ENCODE measurements at places on chromosomes 3 and 15. TPM values are rescaled to one million over a fixed set of nuclear protein-coding genes. Genes with fewer than 3 reads are reported as not detected.

Gene COX5A
- 354 TPM for total RNA-seq

Gene CD200R1
- not detected for total RNA-seq

Gene TUSC7
- not detected for total RNA-seq

DNA sequence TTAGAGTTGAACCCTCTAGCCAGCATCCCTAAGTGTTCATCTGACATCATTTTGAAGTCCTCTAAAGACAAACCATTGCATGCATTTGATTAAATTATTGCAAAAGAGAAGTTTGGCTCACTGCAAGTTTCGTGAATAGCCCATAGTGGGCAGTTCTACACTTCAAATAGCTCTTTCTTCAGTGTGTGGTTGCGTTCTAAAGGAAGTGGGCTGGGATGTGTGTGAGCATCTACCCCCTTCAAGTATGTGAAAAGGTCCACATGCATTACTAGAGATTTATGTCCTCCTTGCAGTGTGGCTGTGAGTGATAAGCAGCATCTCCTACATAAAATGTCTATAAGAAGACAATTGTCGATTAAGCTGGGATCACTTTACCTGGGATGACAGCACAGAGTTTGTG is 54.6 kb downstream of the SST start:
- H3K27me3 ChIP-seq: no peaks in the 10 kb centered on the region
- no peaks in the 10 kb centered on the region for H3K36me3 ChIP-seq
- no peak overlapping the region for H3K4me3 ChIP-seq
- no peak overlapping the region for H3K27ac ChIP-seq

Gene NANOGP8
- total RNA-seq: not detected

Gene ZPLD1
- 0.17 TPM for total RNA-seq

GRCh38 chr3:31483776-31484175 is 48.9 kb upstream of the STT3B start:
- H3K27me3 ChIP-seq: no peaks in the 10 kb centered on the region
- no peak overlapping the region for H3K4me3 ChIP-seq
- no peaks in the 10 kb centered on the region for H3K4me1 ChIP-seq
- H3K36me3 ChIP-seq: no peaks in the 10 kb centered on the region

DNA sequence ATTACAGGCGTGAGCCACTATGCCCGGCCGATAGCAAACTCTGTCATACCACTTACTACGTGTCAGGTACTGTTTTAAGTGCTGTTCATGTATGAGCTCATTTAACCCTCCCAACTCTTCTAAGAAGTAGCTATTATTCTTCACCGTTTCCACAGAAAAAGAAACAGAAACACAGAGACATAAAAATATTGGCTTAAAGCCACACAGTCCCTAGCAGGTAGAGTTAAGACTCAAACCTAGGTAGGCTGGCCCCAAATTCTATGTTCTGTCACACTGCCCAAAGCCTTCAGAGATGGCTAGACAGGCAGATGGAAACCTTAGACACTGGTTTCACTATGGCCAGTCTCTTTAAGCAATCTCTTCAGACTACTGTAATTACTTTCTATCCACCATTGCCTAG is 149.8 kb upstream of the KCNMB2 start:
- no peak overlapping the region for H3K4me3 ChIP-seq
- H3K36me3 ChIP-seq: no peaks in the 10 kb centered on the region
- H3K4me1 ChIP-seq: peaks cover 14% of the 10 kb centered on the region
- H3K27me3 ChIP-seq: no peaks in the 10 kb centered on the region
- DNase-seq: no peak

Gene RARB
- 0.44 TPM for total RNA-seq

GRCh38 chr3:187255314-187255713 is 36.2 kb downstream of the MASP1 start:
- H3K4me3 ChIP-seq: no peak overlapping the region
- H3K4me1 ChIP-seq: no peaks in the 10 kb centered on the region
- DNase-seq: no peak
- no peaks in the 10 kb centered on the region for H3K27me3 ChIP-seq

DNA sequence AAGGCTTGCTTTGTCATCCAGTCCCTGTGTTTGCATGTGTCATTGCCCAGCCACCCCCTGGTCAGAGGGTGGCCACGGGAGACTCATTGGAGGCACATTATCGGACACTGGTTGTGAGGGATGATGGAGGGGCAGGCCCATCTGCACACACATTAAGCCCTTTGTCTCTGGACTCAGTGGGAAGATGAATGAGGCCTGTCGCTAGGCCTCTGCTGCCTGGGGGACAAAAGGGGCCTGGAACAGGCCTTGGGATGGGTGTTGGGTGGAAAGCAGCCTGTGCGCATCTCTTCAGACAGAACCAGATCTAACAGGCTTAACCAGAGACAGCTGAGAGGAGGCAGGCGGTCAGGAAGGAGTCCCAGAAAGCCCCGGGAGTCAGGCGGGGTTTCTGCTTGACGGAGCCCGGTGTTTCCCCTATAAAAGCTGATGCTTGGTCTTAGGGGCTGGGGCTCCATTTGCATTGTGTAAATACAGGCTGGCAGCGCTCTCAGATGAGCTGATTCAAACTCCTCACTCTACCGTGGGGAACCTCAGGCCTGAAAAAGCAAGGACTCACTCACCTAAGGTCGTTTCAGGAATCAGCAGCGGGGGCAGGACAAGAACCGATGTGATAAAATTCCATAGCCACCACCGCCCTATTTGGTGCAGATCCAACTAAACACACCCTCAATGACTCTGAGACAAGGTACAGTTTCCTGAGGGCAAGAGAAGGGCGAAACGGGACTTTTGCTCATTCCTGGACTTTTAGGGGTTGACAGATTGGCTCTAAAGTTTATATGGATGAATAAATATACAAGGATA is 17.1 kb upstream of the SKIC8 start:
- H3K4me3 ChIP-seq: no peak overlapping the region
- H3K36me3 ChIP-seq: no peaks in the 10 kb centered on the region
- H3K27me3 ChIP-seq: no peaks in the 10 kb centered on the region
- DNase-seq: peak; percentile 28

GRCh38 chr3:50323614-50324199 is 1.2 kb upstream of the HYAL2 start:
- H3K27ac ChIP-seq: no peak overlapping the region
- H3K27me3 ChIP-seq: no peaks in the 10 kb centered on the region
- H3K4me1 ChIP-seq: peaks cover 3% of the 10 kb centered on the region
- DNase-seq: no peak
- H3K4me3 ChIP-seq: no peak overlapping the region

DNA sequence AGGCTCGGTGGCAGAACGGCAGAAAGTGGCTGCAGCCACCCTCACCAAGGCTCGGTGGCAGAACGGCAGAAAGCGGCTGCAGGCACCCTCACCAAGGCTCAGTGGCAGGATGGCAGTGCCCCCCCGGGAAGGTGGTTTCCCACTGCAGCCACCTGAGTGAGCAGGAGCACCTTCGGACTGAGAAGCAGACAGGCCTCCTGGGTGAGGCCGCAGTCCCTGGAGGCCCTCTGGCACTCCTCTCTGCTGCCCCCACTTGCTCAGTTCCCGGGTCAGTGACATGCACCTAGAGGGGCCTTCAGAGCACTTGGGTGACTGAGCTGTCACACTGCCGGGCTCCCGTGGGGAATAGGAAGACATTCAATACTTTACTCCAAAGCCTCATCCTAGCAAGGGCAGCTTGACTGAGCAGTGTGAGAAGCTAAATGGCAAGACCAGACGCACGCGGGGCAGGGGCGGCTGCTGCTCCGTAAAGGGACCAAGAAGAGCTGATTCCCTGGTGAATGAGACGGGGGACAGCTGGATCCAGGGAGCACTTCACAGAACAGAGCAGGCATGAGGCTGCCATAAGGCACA is 62.7 kb downstream of the PCSK6 start:
- no peak overlapping the region for H3K27ac ChIP-seq
- no peaks in the 10 kb centered on the region for H3K27me3 ChIP-seq
- H3K4me3 ChIP-seq: no peak overlapping the region
- H3K4me1 ChIP-seq: no peaks in the 10 kb centered on the region
- no peak for DNase-seq

DNA sequence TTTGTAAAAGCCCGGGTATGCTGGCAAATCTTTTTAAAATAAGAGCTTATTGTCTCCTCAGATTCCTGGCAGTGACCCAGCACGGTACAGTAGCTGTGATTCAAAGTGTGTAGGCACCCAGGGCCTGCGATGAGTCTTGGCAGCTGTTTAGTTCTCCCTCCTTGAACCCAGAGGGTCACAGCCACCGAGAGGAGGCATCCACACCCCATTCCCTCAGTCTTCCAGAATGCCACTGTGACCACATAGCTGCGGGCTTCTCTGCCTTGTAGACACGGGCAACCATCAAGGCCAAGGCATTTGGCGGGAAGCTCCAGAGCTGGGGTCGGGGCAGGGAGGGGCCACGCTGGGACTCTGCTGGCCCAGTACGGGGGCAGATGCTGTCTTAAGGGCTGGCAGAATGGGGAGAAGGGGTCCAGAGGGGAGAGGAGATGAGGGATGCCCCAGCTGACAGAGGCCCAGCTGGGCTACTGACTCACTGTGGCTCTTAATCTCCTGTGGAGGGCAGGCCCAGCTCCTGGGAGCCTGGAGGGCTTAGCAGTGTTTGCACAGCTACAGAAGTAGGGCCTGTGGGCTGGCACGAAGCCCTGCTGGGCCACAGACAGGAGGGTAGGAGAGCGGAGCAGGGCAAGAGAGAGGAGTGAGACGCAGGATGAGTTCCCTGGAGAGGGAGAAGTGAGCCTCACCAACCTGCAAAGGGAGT is 68.8 kb upstream of the DLG1 start:
- H3K4me1 ChIP-seq: peaks cover 23% of the 10 kb centered on the region
- no peak overlapping the region for H3K4me3 ChIP-seq
- DNase-seq: peak; percentile 54
- no peaks in the 10 kb centered on the region for H3K27me3 ChIP-seq
- H3K27ac ChIP-seq: no peak overlapping the region

GRCh38 chr3:71304684-71305083 is 278.8 kb downstream of the FOXP1 start:
- peak overlapping the region; percentile 41 for H3K4me3 ChIP-seq
- no peaks in the 10 kb centered on the region for H3K36me3 ChIP-seq
- peak overlapping the region; percentile 88 for H3K27ac ChIP-seq
- peaks cover 42% of the 10 kb centered on the region for H3K4me1 ChIP-seq
- H3K27me3 ChIP-seq: no peaks in the 10 kb centered on the region

DNA sequence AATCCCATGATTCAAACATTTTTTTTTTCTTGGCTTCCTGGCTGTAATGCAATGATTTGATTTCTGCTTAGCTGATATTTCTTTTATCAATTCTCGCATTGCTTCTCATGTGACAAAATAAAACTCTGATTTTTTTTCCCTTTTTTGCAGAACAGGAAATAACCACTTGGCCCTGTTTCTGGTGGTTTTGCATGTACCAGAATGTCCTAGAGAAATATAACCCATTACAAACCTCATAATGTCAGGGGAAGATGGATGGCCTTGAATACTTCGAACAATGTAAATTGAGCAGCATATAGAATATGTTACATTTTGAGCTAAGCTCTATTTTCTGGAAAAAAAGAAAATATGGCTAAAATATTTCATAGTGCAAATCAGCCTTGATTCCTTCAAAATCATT is 275.6 kb downstream of the RAP2B start:
- no peaks in the 10 kb centered on the region for H3K27me3 ChIP-seq
- peaks cover 14% of the 10 kb centered on the region for H3K4me1 ChIP-seq
- H3K4me3 ChIP-seq: no peak overlapping the region
- H3K36me3 ChIP-seq: no peaks in the 10 kb centered on the region
- peak; percentile 19 for DNase-seq
- H3K27ac ChIP-seq: no peak overlapping the region

Gene IL17RB
- not detected for total RNA-seq

Gene ZKSCAN7
- 3.0 TPM for total RNA-seq

Gene GPR156
- 1.2 TPM for total RNA-seq

- no peaks in the 10 kb centered on the region for H3K4me1 ChIP-seq
- no peak for DNase-seq
- H3K27me3 ChIP-seq: no peaks in the 10 kb centered on the region
- H3K27ac ChIP-seq: no peak overlapping the region
- no peaks in the 10 kb centered on the region for H3K36me3 ChIP-seq
Measured at GRCh38 chr3:161310649-161311423, 60.5 kb downstream of the SPTSSB start.

DNA sequence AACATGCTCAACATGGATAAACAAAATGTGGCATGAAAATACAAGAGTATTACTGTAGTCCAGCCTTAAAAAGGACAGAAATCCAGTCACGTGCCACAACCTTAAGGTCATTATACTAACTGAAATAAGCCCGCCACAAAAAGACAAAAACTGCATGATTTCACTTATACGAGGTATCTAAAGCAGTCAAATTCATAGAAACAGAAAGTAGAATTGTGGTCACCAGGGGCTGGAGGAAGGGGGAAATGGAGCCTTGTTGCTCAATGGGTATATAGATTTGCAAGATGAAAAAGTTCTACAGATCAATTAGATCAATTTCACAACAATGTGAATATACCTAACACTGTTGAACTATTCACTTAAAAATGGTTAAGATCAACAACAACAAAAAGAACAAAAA is 7.4 kb downstream of the GLB1 start:
- no peak for DNase-seq
- H3K4me1 ChIP-seq: peaks cover 3% of the 10 kb centered on the region
- H3K36me3 ChIP-seq: peaks cover 8% of the 10 kb centered on the region
- H3K27me3 ChIP-seq: no peaks in the 10 kb centered on the region
- H3K27ac ChIP-seq: no peak overlapping the region
- no peak overlapping the region for H3K4me3 ChIP-seq

DNA sequence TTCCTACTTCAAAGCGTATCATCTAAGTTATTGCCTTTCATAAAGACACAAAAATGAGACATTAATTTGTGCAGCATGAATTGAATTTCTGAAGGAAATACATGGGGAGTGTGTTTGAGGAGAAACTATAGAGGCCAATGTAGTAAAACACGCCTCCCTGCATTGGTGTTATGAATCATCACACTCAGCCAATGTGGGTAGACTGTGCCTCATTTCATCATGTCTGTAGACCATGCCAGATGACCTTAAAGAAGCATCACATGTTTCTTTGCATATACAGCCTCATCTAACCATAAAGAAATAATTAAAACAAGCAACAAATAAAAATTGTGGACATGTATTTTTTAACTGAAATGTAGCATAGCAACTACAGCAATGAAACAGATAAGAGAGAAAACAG is 486.0 kb upstream of the ADAMTS9 start:
- no peaks in the 10 kb centered on the region for H3K4me1 ChIP-seq
- no peak overlapping the region for H3K27ac ChIP-seq
- DNase-seq: no peak
- H3K36me3 ChIP-seq: no peaks in the 10 kb centered on the region
- no peak overlapping the region for H3K4me3 ChIP-seq

Gene SOX14
- total RNA-seq: not detected

Gene TNFSF10
- not detected for total RNA-seq

- no peak for DNase-seq
- H3K27me3 ChIP-seq: no peaks in the 10 kb centered on the region
- H3K4me3 ChIP-seq: no peak overlapping the region
- no peaks in the 10 kb centered on the region for H3K36me3 ChIP-seq
- no peaks in the 10 kb centered on the region for H3K4me1 ChIP-seq
Measured at GRCh38 chr3:170889132-170889531, 19.1 kb upstream of the RPL22L1 start.

Gene SLC9A9
- 1.4 TPM for total RNA-seq

- H3K36me3 ChIP-seq: no peaks in the 10 kb centered on the region
- no peaks in the 10 kb centered on the region for H3K4me1 ChIP-seq
- H3K27ac ChIP-seq: no peak overlapping the region
- no peak for DNase-seq
- no peaks in the 10 kb centered on the region for H3K27me3 ChIP-seq
- no peak overlapping the region for H3K4me3 ChIP-seq
Measured at GRCh38 chr3:89360156-89360555, 252.7 kb downstream of the EPHA3 start.

Gene MINDY4B
- total RNA-seq: not detected

Gene GOLGA6B
- not detected for total RNA-seq

Gene CRABP1
- 57.1 TPM for total RNA-seq

GRCh38 chr3:149122721-149123578 is 6.5 kb upstream of the HPS3 start:
- H3K27ac ChIP-seq: no peak overlapping the region
- no peaks in the 10 kb centered on the region for H3K36me3 ChIP-seq
- H3K4me1 ChIP-seq: no peaks in the 10 kb centered on the region
- H3K4me3 ChIP-seq: no peak overlapping the region
- DNase-seq: no peak
- H3K27me3 ChIP-seq: no peaks in the 10 kb centered on the region
